ENCODE measurements at places on chromosomes 13 and 19.

DNA sequence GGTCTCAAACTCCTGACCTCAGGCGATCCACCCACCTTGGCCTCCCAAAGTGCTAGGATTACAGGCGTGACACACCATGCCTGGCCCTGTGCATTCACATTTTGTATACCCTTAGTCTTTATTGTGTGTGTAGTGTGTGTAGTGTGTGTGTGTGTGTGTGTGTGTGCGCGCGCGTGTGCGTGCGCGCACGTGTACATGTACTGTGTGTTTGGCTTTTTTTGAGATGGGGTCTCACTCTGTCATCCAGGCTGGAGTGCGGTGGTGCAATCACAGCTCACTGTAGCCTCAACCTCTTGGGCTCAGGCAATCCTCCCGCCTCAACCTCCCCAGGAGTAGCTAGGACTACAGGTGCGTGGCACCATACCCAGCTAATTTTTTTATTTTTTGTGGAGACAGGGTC, 22.1 kb downstream of the ITM2B start:
- no peak for DNase-seq

DNA sequence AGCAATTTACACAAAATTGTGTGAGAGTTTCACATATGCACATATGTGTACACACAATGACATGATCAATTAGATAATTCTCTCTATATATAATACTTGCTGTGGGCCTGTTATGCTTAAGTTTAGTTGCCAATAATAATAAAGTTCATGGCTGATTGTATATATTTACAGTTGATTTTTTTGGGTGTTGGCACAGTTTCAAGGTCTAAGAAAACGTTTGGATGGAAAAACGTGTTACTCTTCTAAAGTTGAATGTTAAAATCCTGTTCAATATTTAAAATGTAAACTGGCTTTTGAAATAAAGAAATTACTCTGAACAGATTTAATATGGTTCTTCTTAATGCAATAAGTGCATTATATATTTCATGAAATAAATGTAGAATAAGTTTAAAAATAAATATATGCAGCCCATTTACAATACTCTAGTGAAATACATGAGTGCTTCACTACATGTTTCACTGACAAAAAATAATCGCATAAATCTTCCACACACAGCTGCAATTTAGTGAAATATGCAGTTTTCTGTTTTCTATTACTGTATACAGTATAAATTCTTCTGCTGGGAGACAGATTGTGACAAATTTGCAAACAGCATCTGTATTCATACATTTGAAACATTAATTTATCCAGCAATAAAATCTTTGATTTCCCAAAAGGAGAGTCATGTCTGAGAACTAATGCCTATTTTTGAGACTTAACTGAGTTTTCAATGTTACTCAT, 586.9 kb upstream of the KLHL1 start:
- no peak for DNase-seq

- no peak for DNase-seq
Observed at GRCh38 chr19:38190061-38190460, 34.0 kb downstream of the DPF1 start.

- DNase-seq = peak; percentile 62
Observed at GRCh38 chr19:49157445-49158224, at the start of gene TRPM4. Gene TRPM4, plus strand, starts transcription at chr19:49157792. Its CDS starts 75 bp downstream, at chr19:49157867.

GRCh38 chr13:39765801-39766463, 110.5 kb downstream of the COG6 start:
- DNase-seq = peak; percentile 40

- DNase-seq = peak; percentile 50
Observed at GRCh38 chr19:13150931-13151604, 857 bp downstream of the IER2 start.

DNA sequence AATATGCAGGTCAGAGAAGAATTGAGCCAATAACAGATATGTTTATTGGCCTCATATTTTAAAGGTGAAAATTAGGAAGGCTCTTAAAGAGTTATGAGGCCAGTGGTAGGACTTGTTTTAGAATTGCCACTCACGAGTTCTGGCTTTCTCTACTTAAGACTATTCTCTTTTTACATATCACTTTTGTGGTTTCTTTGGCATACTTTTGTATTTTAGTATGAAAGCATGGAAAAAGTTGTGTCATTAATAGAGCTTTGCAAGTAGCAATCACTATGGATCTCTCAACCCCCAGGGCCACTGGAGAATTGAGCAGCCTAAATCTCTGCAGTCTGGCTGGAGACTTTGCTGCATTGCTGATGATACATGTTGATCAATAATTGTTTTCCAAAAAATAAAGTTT, 64.6 kb upstream of the SOX21 start:
- no peak for DNase-seq

GRCh38 chr13:25059958-25060357, 36.0 kb upstream of the PABPC3 start:
- peak; percentile 76 for DNase-seq

GRCh38 chr13:113145496-113145895, 13.0 kb upstream of the PROZ start:
- no peak for DNase-seq
